Brain (organoid and tissue), 16 donors: ENCODE measurements at places on chromosomes 6 and 20. TPM values are rescaled to one million over a fixed set of nuclear protein-coding genes. Genes with fewer than 3 reads are reported as not detected.

Gene HLA-DOB
- polyA plus RNA-seq, result not detected

Gene BPIFB1
- polyA plus RNA-seq, result not detected

Gene YIPF3
- polyA plus RNA-seq, result 279 TPM

Gene EFCAB8
- polyA plus RNA-seq, result 0.25 TPM

Gene CLPSL2
- 2.3 TPM for polyA plus RNA-seq

Gene IMPG1
- 0.08 TPM for polyA plus RNA-seq

Gene MLIP
- polyA plus RNA-seq, result 1.6 TPM

Gene MICB
- polyA plus RNA-seq, result 11.5 TPM

Gene CARMIL1
- polyA plus RNA-seq, result 13.2 TPM

Gene MTRF1L
- 11.7 TPM for polyA plus RNA-seq

Gene CLIC5
- 1.1 TPM for polyA plus RNA-seq

Gene PDE7B
- 1.6 TPM for polyA plus RNA-seq

Gene BANF2
- polyA plus RNA-seq, result not detected

Gene MAFB
- 2.7 TPM for polyA plus RNA-seq

Gene PLCB4
- 7.5 TPM for polyA plus RNA-seq

Gene GABRR1
- not detected for polyA plus RNA-seq

Gene PRPH2
- polyA plus RNA-seq, result 2.0 TPM

Gene PDE10A
- 0.64 TPM for polyA plus RNA-seq

Gene XRN2
- polyA plus RNA-seq, result 38.3 TPM

Gene GABBR1
- 88.6 TPM for polyA plus RNA-seq

Gene WRNIP1
- 79.9 TPM for polyA plus RNA-seq

Gene OPRM1
- not detected for polyA plus RNA-seq

Gene CDH22
- 5.6 TPM for polyA plus RNA-seq

Gene MROH8
- 4.9 TPM for polyA plus RNA-seq

Gene ATXN1
- polyA plus RNA-seq, result 4.5 TPM

Gene TRIM31
- polyA plus RNA-seq, result not detected

Gene COL11A2
- polyA plus RNA-seq, result 1.2 TPM

Gene TFAP2B
- polyA plus RNA-seq, result not detected

Gene OXT
- polyA plus RNA-seq, result not detected

Gene LKAAEAR1
- polyA plus RNA-seq, result 0.97 TPM

Gene OSTM1
- 3.2 TPM for polyA plus RNA-seq

Gene UNC5CL
- polyA plus RNA-seq, result 0.93 TPM

Gene SIRPB1
- polyA plus RNA-seq, result 2.5 TPM

Gene MUC21
- polyA plus RNA-seq, result not detected

Gene POU3F2
- polyA plus RNA-seq, result 9.1 TPM

Gene ADGB
- not detected for polyA plus RNA-seq

Gene AKAP12
- 76.5 TPM for polyA plus RNA-seq

Gene MUC22
- not detected for polyA plus RNA-seq

Gene EIF2S2
- polyA plus RNA-seq, result 56.2 TPM

Gene RNF39
- polyA plus RNA-seq, result not detected

Gene LY6G6D
- not detected for polyA plus RNA-seq

Gene LY6G5B
- polyA plus RNA-seq, result 4.1 TPM

Gene NEDD9
- polyA plus RNA-seq, result 6.3 TPM

Gene MRPS10
- polyA plus RNA-seq, result 33.6 TPM

Gene NEURL2
- 1.9 TPM for polyA plus RNA-seq

Gene BPIFB4
- not detected for polyA plus RNA-seq

Gene SCUBE3
- polyA plus RNA-seq, result 1.6 TPM

Gene ZBTB46
- polyA plus RNA-seq, result 16.4 TPM

Gene EYA2
- 24.9 TPM for polyA plus RNA-seq

Gene C6orf58
- polyA plus RNA-seq, result not detected

Gene SLC17A2
- polyA plus RNA-seq, result not detected
